ENCODE measurements at places on chromosomes 2 and 18.

- DNase-seq, result no peak
Measured at GRCh38 chr2:16303761-16304160, 361.9 kb downstream of the CYRIA start.

GRCh38 chr2:237627441-237628246, at the start of gene LRRFIP1:
TSS of gene LRRFIP1 (plus strand) at chr2:237627587. CDS start at chr2:237627645, 58 bp downstream.
- no peak for DNase-seq

DNA sequence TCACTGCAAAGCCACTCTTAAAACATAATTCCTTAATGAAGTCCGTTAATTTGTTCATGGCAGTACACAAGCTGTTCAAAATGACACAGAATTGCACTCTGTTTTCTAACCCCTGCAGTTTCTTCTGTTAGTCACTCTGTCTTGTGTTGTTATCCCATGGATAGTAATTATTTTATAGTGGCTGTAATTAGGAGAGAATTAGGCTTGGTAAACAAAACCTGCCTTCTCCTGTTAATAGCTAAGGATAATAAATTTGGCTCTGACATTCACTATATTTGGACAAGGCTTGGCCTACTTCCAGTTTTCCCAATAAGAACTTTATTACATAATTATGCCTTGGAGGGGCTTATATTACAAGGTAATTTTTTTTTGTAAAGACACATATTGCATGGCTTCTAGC, 330.3 kb upstream of the FIGN start:
- DNase-seq, result no peak

DNA sequence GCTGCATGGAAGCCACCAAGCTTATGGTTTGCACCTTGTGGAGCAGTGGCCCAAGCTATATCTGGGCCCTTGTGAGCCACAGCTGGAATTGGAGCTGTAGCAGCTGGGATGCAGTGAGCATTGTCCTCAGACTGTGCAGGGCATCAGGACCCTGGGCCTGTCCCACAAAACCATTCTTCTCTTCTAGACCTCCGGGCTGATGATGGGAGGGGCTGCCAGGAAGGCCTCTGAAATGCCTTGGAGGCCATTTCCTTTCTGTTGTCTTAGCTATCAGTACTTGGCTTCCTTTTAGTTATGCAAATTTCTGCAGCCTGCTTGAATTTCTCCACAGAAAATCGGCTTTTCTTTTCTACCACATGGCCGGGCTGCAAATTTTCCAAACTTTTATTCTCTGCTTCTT, 46.4 kb upstream of the CSRNP3 start:
- DNase-seq, result no peak

DNA sequence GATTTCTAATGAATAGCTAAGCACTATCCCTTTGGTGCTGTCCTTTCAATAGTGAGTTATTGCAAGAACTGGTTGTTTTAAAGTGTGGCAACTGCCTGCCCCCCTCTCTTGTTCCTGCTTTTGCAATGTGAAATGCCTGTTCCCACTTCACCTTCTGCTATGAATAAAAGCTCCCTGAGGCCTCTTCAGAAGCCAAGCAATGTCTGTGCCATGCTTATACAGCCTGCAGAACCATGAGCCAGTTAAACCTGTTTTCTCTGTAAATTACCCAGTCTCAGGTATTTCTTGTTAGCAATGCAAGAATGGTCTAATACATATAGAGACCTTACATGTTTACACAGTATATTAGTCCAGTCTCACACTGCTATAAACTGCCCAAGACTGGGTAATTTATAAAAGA, 15.0 kb upstream of the METTL21A start:
- DNase-seq, result no peak

DNA sequence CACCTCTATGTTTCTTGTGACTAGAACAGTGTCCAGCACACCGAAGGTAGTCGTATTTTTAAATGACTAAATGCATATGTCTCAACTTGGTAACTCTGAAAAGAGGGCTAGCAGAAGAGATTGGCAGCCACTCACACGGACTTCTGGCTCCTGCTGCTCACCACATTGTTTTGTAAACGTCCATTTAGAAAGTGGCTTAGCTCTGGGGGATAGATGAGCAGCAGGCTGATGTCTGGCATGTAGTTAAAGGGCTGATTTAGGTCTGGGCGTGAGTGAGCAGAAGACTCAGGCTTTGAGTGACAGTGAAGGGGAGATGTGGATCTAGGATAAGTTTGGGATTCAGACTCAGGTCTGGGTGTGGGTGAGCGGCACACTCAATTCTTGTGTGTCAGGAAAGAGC, 372.9 kb upstream of the HS6ST1 start:
- no peak for DNase-seq

DNA sequence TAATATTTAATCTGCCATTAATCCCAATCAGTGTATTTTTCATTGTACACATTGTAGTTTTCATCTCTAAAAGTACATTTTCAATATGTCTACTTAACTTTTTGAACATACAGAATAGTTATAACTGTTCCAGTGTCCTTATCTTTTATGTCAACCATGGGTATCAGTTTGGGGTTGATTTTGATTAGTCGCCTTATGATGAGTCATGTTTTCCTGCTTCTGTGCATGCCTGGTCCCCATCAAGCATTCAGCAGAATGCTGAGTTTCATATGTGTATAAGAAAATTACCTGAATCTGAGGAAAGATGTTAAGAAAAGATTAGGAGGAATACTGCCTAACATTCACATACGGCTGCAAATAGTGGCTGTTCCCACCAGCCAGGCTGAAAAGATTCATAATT, 17.7 kb downstream of the SPDYA start:
- DNase-seq, result peak; percentile 5

GRCh38 chr2:236001166-236001828, 166.9 kb downstream of the GBX2 start:
- no peak for DNase-seq

DNA sequence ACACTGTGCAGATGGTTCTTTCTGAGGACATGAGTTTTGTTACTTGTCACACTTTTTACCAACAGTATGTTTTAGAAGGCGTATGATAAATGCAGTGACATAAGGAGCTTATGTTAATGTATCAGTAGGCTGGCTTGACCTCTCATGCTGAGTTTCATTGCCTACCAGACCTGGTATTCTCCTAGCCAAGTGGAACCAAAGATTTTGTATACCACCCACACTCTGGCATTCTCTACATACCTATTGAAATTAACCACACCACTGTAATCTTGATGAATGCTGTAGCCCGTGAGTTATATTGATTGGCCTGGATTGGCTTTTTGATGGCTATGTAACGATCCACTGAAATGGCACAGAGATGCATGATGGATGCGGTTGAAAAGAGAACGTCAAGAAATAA, 11.4 kb downstream of the HTR2B start:
- DNase-seq, result no peak

DNA sequence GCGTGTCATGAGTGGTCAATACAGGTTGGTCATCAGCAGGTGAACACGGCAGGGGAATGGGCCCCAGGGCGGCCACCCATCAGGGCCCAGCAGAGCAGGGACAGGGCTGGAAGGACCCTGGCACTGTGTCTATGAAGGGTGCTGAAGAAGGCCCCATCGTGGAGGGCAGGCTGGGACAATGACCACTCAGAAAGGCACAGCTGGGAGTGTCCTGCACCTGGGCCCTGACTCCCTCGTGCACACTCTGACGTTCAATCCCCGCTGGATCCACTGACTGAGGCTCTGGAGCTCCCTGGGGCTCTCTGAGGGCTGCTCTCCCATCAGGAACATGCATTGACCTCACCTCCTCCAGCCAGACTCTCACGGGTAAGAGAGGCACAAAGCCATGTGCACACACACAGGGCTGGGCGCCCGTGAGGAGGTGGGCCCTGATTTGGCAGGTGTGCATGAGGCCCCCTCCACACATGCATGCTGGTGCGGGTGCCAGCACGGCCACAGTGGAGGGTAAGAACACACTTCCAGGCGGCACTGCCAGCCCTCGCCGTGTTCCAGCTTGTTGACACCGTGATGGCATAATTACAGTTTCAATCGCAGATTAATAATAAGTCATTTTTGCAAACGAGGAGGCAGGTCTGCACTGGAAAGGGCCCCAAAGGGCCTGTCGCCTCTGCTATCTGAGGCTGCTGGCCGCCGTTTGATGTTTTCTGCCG, 58.5 kb downstream of the SMAD7 start:
- no peak for DNase-seq

DNA sequence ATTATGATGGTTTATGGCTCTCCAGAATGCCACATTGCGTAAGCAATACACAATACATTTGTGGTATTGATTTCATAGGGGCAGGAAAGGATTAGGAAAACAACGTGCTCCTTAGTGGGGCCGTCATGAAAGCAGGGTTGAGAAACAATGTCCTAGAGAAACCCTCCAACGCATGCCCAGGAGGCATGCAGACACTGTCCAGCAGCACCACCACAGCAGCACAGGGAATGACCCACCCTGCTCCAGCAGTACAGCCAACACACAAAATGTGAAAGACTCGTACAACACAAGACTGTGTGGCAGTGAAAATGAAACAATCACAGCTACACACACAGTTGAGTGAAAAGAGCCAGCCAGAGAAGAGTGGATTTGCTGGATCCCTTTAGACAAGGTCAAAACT, 66.3 kb downstream of the FAM168B start:
- DNase-seq, result no peak

DNA sequence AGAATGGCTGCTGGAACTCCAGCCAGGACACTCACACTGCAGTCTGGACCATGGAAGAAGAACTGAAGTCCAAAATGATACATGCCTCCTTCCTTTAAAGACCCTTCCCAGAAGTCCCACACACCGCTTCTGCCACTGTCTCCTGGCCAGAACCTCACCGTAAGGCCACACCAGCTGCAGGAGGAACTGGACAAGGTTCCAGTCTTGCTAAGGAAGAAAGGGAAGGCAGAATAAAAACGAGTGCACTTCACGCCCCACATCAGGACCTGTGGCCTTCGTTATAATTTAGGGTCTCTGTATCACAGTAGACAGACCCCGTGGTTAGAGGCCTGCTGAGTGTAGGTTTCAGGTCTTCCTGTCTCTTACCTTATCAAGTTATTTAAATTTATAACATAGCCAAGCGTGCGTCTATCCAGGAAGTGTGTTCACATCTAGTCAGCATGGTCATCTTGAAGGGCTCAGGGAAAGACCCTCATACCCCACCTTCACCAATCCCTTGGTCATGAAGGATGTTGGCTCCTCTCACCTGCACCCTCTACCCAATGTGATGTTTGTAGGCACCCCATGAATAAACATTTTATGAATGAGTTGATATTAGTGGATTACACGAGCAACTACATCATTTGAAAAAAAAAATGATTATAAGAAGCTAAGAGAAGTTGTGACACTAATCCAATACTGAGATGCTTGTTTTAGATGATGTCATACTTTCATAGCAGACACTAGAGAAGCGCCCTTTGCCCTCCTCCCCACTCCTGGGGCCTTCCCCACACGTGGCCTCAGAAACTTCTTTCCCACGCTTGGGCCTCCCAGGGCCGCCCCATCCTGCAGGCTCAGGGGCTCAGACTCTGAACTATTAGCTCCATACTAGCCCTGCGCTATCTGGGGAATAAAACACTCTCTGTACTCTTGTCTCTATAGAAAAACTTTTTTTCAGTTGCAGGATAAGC, 157.6 kb downstream of the FAM210A start:
- no peak for DNase-seq

GRCh38 chr18:55214534-55214933, 255.3 kb upstream of the CCDC68 start:
- DNase-seq, result no peak

All from RKO (cell line).